GM23248 (cell line): ENCODE measurements at places on chromosomes 5 and 9.

GRCh38 chr5:75053054-75053303 is 621 bp upstream of the GCNT4 start:
- DNase-seq, result no peak

GRCh38 chr5:146081556-146081955 is 23.8 kb downstream of the PLAC8L1 start:
- no peak for DNase-seq

DNA sequence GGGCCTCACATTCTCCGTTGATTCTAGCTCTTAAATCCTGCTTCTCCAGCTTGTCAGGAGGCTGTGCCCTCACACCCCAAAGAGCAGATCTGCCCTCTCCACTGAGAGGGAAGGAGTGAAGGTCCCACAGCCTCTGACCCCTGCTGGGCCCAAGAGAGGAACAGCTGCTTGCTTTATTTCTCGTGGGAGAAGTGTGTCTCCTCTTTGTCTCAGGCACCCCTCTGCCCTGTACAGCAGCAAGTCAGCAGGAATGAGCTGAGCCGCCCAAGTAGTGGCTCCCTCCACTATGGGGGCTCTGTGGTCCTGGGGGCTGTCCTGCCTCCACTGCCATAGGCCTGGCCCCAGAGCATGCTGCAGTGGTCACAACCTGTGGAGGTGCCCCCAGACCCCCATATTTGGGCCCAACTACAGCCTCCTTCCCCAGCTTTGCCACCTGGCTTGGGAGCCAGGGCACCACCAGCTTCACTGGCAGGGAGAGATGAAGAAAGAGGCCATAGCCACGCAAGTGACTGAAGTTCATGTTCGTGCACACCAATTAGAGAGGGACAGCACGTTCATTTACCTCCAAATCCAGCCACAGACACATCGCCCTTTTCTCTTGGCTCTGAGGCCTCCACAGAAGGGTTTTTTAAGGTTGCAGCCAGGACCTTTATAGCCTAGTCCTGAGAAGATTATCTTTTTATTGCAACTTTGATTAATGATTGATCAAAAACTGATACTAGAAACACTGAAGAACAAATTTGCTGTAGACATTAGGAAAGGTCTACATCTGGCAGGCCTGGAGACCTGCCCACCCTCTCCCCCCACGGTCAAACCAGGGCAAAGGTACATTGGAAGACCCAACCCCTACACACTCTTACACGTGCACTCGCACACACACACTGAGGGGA is 27.5 kb downstream of the IRF1 start:
- DNase-seq, result no peak

- DNase-seq, result no peak
Measured at GRCh38 chr5:176405656-176406435, 10.5 kb downstream of the CLTB start.

DNA sequence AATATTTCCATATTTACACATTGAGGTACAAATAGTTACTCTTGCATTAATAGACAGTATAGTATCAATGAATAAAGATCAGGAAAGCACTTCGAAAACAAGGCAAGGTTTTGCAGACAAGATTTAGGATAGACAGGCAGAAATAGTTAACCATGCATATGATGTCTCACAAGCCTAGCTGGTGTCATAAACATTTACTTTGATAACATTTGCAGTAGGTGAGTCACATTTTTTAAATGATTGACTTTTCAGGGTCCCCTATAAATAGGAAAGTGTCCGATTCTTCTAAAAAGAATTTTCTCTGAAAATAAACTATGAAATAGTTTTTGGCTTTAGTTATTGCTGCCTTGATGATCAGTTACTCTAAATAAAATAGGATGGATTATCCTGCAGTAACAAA is 162.1 kb downstream of the SNX18 start:
- no peak for DNase-seq

DNA sequence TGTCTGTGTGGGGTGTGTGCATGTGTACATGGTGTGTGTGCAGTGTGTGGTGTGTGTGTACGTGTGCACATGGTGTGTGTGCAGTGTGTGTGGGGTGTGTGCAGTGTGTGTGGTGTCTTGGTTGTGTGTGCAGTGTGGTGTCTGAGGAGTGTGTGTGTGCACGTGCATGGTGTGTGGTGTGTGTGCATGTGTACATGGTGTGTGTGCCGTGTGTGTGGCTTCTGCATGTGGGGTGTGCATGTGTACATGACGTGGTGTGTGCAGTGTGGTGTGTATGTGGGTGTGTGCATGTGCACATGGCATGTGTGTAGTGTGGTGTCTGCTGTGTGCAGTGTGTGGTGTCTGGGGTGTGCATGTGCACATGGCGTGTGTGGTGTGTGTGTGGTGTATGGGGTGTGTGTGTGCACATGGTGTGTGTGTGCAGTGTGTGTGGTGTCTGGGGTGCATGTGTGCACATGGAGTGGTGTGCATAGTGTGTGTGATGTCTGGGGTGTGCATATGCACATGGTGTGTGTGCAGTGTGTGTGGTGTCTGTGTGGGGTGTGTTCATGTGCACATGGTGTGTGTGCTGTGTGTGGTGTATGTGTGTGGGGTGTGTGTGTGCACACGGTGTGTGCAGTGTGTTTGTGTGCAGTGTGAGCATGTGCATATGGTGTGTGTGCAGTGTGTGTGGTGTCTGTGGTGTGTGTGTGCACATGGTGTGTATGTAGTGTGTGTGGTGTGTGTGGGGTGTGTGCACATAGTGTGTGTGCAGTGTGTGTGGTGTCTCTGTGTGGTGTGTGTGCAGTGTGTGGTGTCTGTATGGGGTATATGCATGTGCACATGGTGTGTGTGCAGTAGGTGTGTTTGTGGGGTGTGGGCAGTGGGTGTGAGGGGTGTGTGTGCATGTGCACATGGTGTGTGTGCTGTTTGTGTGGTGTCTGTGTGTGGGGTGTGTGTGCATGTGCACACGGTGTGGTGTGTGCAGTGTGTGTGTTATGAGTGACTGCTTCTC is 40.6 kb upstream of the ZNG1F start:
- DNase-seq, result peak; percentile 1

DNA sequence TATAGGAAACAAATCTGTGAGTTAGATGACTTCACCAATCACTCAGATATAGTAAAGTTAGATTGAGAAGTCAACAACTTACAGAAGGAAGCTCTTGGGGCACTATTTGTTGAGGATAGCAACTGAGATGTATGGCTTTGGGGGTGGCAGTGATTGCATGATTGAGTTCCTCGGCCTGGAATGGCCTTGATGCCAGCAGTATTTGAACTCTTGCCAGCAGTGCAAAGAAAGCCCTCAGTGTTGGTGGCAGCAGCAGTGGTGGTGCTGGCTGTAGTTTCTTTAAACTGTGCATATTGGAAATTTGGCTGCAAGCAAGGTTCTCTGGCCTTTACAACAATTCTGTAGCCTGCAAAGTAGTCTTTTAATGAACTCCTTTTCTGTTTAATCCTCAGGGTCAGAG is 41.4 kb upstream of the PJA2 start:
- no peak for DNase-seq

- no peak for DNase-seq
Measured at GRCh38 chr5:64292611-64293215, 127.1 kb downstream of the RNF180 start.

GRCh38 chr9:125701351-125701750 is 5.7 kb downstream of the MAPKAP1 start:
- DNase-seq, result peak; percentile 96

GRCh38 chr5:115428676-115429075 is 115.9 kb downstream of the FEM1C start:
- no peak for DNase-seq

GRCh38 chr9:123450996-123451395 is 95.0 kb downstream of the CRB2 start:
- no peak for DNase-seq

- DNase-seq, result peak; percentile 48
Measured at GRCh38 chr5:169367861-169368260, 66.9 kb upstream of the SLIT3 start.

- DNase-seq, result no peak
Measured at GRCh38 chr5:104977529-104977928, 1414.9 kb upstream of the NUDT12 start.

GRCh38 chr9:77705636-77706035 is 57.5 kb upstream of the GNA14 start:
- DNase-seq, result no peak
